Peyer's patch (tissue), 4 donors: ENCODE measurements at places on chromosomes 3 and 15. TPM values are rescaled to one million over a fixed set of nuclear protein-coding genes. Genes with fewer than 3 reads are reported as not detected.

- no peak for DNase-seq
Measured at GRCh38 chr15:49751751-49752150, 130.9 kb downstream of the DTWD1 start.

DNA sequence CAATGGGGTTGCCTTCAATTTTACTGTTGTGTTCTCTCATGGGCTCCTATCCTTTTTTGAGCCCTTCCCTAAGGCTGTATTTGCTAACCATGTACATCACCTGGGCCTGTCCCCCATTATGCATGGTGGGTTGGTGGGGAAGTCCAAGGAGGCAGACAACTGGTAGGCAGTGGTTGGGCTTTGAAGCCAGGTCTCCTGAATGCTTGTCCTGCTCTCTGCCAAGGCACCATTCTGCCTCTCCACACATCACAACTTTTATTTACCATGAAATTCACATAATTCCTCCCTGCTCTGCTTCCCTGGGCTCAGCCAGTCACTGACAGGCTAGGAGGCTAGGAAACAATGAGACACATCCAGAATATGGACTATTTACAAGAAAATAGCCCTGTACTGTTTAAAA is 41.0 kb upstream of the COPB2 start:
- no peak for DNase-seq

DNA sequence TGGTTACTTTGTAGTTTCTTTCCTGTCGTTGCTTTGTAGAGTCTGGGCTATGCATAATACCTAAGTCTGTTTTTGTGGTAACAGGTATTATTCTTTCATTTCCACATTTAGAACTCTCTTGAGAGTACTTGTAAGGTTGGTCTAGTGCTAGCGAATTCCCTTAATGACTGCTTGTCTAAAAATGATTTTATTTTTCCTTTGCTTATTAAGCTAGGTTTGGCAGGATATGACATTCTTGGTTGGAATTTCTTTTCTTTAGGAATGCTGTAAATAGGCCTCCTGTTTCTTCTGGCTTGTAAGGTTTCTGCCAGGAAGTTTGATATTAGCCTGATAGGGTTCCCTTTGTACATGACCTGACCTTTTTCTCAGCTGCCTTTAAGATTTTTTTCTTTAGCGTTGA is 70.1 kb upstream of the SGO1 start:
- DNase-seq: no peak

- no peak for DNase-seq
Measured at GRCh38 chr15:72248514-72248913, 17.5 kb upstream of the PKM start.

DNA sequence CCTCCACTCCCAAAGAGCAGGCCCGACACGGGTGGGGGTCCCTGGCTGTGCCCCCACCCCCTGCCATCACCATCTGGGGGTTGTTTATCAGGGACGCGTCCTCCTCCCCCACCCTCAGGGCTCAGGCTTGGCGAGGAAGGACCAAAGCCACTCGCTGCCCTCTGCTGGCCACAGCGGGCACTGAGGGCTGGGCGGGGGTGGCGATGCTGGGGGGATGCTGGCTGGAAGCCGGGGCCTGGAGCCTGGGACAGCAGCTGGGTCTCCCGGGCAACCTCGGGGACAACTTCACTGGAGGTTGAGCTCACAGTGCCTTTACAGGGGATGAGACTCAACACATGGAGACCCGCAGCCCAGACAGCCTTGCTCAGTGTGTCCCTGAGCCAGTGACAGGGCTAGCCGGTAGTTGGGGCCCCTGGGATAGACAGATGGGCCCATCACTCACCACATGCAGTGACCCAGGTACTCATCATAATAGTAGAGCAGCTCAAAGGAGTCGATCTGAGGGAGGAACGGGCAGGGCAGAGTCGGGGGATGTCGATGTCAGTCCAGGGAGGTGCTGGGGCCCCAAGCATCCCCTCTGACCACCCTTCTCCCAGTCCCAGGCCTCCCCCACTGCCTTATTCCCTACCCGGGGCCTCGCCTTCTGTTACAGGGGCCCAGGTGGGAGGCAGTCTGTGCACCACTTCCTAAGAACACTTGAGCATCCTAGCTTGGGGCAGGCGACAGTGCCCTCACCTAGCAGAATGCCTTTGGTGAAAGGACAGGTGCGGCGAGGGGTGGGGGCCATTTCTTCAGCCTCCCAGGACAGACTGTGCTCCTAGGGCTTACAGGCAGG is 5.9 kb upstream of the CALML4 start:
- peak; percentile 73 for DNase-seq

DNA sequence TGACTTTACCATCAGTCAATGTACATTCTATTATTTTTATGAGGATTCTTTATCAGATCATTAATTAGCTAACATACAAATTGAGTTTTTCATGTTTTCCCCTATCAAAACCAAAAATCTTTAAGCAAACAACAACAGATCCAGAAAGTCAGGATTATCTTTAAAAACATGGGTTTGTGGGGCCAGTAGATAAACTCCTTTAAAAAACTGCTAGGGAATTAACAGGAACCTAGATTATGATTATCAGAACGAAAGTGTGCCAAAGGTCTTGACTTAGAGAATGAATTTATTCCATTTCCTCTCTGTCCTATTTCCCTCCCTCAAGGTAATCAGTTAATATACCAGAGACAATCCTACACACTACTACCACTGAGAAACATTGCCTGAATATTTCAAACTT is 13.2 kb upstream of the CCDC13 start:
- DNase-seq: no peak

- DNase-seq: no peak
Measured at GRCh38 chr3:184659797-184660301, 52.0 kb downstream of the MAGEF1 start.

DNA sequence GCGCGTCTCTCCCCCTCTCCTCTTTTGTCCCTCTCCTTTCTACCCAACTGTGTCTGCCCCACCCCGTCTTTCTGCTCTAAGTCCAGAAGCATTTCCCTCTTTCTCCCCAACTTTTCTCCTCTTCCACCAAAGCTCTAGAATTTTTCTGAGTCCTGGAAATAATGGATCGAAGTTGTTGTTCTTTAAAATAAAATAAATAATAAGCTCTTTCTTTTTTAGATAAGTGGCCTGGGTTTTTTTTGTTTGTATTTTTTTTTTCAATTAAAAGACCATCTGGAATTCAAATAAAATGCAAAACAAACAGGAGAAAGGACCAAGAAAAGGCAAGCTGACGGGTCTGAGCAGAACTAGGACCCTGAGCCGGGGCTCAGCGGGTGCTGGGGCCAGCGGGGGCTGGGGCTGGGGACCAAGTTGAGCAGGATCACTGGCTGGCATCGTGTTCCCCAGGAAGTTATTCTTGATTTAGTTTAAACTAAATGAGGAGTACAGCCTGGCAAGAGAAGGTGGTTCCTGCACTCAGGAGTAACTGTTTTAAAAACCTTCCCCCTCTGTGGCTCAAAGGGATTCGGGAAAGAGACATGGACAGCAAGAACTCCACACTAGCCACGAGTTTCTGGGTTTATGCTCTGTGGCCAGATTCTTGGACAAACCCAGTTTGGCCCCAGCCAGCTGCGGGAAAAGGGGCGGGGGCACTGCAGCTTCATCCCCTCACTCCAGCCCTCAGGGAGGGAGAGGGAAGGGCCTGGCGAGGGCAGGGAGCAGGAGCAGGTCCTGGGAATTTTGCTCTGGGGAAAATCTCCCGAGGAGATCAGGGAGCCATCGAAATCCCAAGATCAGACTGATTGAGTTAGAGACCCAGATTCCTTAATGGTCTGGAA is 8.4 kb downstream of the GATA2 start:
- no peak for DNase-seq

- no peak for DNase-seq
Measured at GRCh38 chr3:100719136-100719535, 9.8 kb downstream of the TFG start.

- DNase-seq: no peak
Measured at GRCh38 chr3:119969759-119970158, 124.5 kb downstream of the GSK3B start.

- no peak for DNase-seq
Measured at GRCh38 chr3:94291686-94292085, 228.8 kb downstream of the NSUN3 start.

DNA sequence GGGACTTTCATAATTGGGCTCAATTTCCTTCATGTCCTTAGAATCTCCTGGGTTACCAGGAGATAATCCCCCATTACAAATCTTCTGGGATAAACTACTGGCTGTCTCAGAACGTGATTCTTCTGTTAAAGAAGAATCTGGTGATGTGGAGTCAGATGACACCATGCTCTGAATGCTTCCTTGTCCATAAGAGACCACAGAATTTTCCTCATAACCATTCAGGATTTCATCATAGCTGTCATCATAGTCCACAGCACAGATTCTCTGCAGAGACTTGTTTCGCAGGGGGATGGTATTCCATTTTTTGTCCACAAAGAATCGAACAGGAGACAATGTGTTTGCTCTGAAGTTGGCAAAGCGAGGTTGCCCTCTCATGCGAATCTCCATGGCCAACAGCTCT is 109.8 kb upstream of the TSPAN3 start:
- DNase-seq: no peak

RLBP1 gene
- not detected for total RNA-seq

PARP3 gene
- 131 TPM for total RNA-seq

PPIP5K1 gene
- 84.9 TPM for total RNA-seq

ATP10A gene
- 3.2 TPM for total RNA-seq
